Astrocyte (in vitro differentiated cells and primary cell): ENCODE measurements at places on chromosomes 5 and 9.

DNA sequence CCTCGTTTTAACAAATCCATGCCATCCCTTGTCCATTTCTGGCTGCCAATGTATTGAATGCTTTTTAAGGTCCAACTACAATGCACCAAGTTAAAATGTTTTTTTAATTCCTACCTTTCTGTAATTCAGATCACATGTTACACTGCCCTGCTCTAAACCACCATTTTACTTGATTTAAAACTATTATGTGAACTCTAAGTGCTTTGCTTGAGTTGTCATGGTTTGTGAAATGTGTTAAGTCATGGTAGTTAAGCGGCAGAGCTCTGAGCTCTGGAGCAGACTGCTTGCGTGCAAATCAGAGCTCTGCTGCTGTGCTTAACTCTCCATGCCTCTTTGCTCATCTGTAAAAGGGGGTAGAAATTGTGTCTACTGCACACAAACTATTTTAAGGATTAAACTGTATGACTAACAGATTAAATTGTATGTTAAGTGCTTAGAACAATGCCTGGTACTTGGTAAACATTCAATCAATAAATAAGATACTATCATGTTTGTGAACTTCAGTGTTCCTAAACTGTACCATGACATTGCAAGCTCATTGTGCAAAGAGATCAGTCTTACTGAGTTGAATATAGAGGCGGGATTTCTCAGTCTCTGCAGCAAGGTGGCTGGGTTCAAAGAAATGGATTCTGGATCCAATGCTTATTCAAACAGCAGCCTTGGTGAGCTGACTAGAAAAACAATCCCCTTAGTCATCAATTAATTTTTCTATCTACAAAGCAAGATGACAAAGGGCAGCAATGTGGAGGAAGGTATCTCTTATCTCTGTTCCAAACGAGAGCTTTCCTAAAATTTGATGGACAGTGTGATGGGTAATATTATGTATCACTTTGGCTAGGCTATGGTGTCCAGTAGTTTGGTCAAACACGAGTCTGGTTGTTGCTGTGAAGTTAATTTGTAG, 16.1 kb upstream of the CMBL start:
- DNase-seq, result peak; percentile 30

DNA sequence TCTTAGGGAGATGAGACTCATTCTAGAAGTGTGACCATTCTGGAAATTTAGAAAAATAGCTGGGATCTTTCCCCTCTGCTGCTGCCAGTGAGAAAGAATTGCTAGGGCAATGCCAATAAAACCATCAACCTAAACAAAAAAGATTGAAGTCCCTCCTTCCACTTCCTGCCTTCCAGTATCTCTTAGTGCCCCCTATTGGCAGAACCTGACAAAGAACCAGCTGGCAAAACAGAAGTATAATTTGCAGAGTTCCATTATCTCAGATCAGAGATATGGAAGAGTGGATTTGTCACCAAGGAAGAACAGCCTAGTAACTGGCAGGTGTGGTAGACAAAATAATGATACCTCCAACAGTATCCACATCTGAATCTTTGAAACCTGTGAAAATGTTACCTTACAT, 13.8 kb upstream of the PLCXD3 start:
- DNase-seq, result no peak

GRCh38 chr5:65967288-65968066, 41.1 kb downstream of the ERBIN start:
- no peak for DNase-seq

- DNase-seq, result no peak
Measured at GRCh38 chr5:80216753-80217596, 38.9 kb downstream of the SERINC5 start.

DNA sequence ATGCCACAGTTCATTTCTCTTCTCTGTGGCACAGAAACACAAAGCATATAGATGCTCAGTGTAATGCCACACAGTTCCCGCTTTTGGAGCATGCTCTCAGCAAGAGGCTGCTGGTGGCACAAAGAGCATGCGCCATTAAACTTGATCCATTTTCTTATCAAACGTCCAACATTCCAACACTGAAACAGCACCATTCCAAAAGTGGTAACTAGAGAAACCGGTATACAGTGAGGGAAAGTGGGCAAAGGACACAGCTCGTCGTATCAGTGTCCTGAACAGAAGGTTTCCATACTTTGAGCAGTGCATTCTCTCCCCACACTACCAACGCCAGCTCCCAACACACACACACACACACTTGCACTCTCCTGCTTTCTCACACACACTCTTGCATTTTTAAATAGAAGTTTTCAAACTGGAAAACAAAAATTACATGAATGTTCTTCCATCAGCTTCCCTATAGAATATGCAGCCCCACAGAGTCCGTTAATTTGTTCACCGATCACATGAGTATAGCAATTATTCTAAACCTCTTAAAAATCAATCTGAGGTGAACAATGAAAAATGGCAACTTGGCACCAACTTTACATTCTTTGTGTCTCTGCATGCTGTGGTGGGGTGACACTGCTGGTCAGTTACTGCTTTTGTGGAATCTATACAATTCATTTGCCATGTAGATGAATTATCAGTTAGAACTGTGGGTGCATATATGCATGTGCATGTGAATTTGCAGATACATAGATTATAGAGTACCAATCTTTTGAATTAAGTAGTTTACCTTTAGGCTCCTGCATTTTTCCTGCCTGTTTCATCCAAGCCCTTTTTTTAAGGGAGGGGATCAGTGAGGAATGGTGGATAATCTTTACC, 5.7 kb downstream of the NFIB start:
- peak; percentile 70 for DNase-seq
